ENCODE measurements at places on chromosomes 6 and 20.
A peak's percentile ranks its signal among the peaks of the same experiment; 100 is the strongest.

- no peak for DNase-seq
Observed at GRCh38 chr20:1301031-1301529, 27.9 kb downstream of the SDCBP2 start.

- DNase-seq, result peak; percentile 74
Observed at GRCh38 chr6:79234150-79235022, at the start of gene HMGN3. Gene HMGN3, minus strand, starts transcription at chr6:79234682.

GRCh38 chr20:426566-426965 is 18.5 kb downstream of the RBCK1 start:
- DNase-seq, result no peak

DNA sequence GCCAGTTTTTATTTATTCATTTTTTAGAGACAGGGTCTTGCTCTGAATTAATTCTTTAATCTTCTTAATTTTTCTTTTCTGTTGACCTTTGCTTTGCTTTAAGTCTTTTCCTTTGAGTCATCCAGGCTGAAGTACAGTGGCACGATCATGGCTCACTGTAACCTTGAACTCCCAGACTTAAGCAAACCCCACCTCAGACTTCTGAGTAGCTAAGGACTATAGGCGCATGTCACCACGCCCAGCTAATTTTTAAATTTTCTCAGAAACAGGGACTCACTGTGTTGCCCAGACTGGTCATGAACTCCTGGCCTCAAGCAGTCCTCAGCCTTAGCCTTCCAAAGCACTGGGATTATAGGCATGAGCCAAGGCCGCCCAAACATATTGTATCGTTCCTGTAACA is 71.3 kb upstream of the GNRH2 start:
- DNase-seq, result no peak

DNA sequence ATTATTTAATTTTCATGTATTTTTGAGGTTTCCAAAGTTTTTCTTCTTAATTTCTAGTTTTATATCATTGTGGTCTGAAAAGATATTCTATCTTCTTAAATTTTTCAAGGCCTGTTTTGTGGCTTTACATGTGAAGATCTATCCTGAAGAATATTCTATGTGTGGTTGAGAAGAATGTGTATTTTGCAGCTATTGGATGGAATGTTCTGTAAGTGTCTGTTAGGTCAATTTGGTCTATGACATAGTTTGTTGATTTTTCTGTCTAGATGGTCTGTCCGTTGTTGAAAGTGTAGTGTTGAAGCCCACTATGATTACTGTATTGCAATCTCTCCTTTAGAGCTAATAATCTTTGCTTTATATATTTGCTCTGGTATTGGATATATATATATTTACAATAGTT is 125.7 kb downstream of the CRYBG1 start:
- no peak for DNase-seq

GRCh38 chr6:41073968-41074691 is 1.4 kb downstream of the NFYA start:
- no peak for DNase-seq

DNA sequence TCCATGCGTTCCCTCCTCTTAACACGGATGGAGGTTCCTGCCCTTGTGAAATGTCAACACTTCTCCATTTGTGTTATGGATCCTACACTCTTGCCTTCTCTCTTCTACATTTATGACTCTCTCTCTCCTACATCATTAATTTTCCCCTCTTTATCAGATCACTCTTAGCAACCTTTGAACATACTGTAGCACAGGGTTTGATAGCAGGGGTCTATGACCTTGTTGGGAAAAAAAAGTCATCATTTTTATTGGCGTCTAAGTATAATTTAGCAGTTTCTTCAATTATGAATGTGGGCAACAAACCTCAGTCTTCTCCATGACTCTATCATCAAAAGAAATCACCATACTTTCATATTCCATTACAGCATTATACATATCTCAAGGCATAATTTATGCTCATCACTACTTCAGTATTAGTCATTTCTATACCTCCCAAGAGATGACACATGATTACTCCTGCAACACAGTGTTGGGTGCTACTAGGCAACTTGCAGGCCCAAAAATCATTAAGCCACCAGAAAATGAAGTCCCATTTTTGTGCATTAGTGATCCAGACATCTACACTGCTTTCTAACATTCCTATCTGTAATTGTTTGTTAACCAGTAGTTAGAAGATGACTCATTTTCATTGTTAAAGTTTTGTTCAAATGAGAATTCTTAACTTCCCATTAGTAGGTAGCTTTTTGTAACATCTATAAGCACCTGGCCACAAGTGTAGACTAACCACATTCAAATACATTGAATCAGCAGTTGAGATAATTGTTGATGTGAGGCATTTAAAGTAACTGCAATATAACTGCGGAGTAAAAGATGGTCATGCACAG is 9.5 kb downstream of the CYP39A1 start:
- DNase-seq, result no peak
